ENCODE measurements at places on chromosomes 4 and X.

- DNase-seq = no peak
Measured at GRCh38 chr4:108458681-108459080, 161.7 kb upstream of the RPL34 start.

GRCh38 chr4:121555315-121556107 is 141.3 kb downstream of the ANXA5 start:
- no peak for DNase-seq

GRCh38 chr4:169205075-169205743 is 65.5 kb downstream of the SH3RF1 start:
- no peak for DNase-seq

DNA sequence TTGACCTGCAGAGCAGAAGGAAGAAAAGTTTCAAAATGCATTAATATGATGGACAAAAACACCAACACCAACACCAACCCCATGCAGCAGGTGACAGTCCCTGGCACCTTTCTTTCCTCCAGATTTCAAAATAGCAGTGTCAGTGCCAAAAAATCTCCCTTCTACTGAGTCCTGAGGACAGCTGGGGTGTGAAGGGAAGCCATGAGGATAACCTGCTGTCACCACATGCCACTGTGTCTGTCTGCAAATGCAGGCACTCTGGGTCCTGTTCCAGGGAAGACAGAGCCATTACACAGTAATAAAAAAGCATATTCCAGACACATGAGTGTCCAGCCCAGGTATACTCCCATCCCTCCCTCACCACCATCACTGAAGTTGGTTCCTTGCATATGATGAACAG is 187.5 kb downstream of the BMP15 start:
- no peak for DNase-seq

DNA sequence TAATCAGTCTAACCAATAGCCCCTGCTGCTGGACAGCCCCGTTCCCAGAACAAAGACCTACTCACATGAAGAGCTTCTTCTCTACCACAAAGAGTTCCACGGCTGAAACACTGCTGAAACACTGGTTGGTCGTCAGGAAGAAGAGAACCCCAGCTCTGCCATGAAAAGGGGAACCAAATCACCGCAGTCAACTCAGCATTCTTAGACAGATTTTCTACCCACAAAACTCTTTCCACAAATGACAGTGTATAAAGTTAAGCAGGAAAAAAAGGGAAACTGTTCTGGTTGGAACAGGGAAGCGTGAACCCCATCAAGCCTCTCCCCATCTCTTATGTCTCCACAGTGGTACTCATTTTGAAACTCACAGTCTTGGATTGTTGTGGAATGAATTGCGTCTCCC is 57.3 kb downstream of the ABCG2 start:
- DNase-seq = no peak

DNA sequence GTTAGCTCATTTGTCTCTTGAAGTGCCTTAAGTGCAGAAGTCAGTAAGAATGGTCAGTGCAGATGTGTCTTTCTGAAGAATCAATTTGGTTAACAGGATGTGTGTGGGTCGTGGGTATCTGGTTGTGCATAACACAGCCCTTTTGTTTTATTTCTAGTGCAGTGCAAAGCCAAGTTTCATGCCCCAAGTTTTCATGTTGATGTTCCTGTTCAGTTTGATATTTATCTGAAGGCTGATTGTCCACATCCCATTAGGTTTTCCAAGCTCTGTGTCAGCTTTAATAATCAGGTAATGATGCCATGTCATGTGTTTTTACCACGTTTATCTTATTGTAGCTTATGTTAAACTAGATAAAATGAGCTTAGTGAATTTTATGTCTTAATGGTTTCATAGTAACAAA is 27.4 kb downstream of the TRAPPC11 start:
- DNase-seq = no peak

GRCh38 chr4:57639561-57640382 is 529.6 kb upstream of the IGFBP7 start:
- DNase-seq = no peak

DNA sequence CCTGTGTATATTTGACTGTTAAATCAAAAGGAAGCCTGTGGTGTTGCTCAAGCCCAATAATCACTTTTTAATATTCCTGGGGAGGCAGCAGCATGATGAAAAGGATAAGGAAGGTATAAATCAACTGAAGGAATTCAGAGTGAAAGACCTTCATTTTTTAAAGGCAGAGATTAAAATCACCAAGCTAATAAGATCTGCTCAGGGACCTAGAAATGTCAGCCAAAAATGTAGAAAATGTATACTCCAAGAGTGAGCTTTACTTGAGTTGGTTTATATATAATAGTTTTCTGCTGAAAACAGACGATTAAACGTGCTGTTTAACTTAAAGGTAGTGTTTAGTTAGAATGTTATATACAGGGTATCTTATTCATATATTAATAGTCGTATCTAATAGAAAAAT is 549.3 kb downstream of the IQCM start:
- no peak for DNase-seq

GRCh38 chr4:130210864-130211263 is 1114.9 kb downstream of the C4orf33 start:
- no peak for DNase-seq

DNA sequence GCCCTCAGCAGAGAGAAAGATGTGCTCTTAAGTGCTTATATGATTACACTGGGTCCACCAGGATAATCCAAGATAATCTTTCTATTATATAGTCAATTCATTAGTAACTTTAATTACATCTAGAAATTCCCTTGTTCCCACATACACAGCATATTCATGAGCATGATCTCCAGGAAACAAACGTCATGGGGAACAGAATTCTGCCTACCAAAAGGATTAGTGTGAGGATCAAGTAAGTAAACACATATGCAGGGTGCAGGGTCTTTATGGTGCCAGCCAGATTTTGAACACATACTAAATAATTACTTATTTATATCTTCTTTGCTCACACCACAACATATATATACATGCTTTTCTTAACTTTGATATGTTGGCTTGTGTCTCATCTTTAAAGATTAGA is 169.1 kb downstream of the KCTD8 start:
- DNase-seq = no peak

- no peak for DNase-seq
Measured at GRCh38 chrX:150167482-150168324, 195.4 kb upstream of the MAMLD1 start.

GRCh38 chr4:167399201-167399600 is 164.9 kb upstream of the SPOCK3 start:
- DNase-seq = no peak

DNA sequence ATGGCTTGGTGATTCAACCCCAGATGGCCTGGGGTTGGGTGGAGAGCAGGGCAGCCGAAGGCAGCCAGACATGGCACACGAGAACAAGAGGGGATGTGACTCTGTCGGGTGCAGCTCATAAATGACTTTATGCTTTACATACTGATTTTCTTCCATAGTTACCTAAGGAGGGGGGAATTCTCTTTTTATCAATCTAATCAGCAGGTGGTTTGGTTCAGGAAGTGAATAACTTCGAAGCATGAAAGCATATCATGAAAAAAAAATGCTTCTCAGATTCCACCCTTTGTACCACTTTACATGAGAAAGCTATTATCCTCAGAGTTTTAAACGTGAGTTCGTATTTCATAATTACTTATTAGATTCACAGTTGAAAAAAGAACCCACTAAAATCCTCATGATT is 908.9 kb upstream of the LCORL start:
- DNase-seq = no peak

DNA sequence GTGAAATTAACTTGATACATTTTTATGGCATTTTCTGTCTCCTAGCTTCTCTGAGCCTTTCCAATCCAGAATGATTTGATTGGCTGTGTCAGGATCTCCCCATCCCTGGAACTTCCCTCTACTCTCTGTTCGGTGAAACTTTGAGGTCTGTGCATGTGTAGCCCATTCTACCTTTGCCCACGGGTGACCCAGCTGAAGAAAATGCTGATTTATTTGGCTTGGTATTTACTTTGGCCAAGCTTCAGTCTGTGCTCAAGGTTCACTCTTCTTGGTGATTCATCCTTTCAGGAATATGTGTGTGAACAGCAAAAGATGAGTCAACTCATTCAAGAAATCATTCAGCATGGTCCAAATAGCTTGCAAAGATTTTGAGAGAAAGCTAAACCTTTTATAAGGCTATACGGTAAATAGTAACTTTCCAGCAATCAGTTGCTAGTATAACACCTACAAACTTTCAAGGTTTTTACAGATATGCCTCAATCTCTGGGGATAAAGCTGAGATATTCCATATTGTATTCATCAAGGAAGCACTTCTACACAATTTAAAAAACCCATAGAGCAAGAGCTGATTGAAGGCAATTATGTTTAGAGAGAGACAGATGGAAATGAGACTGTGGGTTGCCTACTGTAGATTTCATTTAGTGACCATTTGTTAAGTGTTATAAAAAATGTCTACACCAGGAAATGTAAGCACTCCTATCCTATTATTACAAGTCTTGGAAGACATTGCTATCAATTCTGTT is 233.9 kb upstream of the CXXC4 start:
- peak; percentile 62 for DNase-seq

GRCh38 chrX:134760650-134761049 is 102.4 kb upstream of the PLAC1 start:
- no peak for DNase-seq

GRCh38 chr4:137307806-137308205 is 224.5 kb downstream of the PCDH18 start:
- no peak for DNase-seq

GRCh38 chrX:119647552-119648420 is 41.6 kb upstream of the NKRF start:
- DNase-seq = no peak

DNA sequence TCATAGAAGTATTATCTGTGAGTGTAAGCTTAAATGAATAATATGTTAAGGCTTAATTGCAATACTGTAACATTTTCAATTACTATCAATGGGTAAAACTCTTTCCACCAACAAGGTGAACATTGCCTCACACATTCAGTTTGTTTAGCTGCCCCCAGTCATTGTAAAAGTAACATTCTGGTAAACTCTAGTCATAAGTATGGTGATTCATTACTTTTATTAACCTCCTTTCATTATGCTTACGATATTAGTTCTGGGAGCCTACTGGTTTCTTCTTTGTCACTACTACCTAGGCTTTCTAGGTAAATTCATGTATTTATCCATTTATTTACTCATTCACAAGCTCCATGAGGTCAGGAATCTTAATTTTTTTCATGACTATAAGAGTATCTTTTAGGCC is 412.8 kb upstream of the SLIT2 start:
- DNase-seq = no peak

DNA sequence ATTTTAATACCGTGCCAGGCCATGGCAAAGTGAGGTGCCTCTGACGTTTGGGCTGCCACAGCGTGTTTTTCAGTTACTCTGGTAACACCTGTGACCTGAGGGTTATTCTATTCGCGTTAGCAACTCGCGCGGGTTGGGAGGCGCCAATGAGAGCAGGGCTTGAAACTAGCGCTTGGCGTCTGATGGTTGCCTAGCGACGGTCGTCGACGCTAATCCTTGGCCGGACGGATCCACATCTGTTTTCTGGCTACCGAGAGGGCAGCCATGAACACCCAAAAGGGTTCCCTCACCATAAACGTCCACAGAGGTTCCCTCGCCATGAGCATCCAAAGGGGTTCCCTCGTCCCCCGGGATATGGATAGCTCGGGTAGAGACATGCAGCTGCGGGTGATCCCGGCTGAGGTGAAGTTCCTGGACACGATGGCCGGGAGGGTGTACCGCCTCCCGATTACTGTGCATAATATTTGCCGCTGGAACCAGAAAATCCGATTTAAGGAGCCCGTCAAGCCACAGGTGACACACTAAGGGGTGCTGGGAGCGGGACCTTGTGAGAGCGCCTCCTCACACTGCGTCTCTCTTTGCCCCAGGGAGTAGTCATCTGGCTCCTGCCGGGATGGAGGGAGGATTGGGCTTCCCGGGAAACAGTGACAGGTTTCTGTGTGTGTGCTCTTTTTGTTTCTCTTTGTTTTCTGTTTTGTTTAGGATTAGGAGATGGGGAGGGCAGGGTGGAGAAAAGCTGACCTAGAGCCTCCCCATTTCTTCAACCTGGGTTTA is at the start of gene CFAP47:
CFAP47 (plus strand) TSS at position 199 of the 774 bp plus-strand sequence; CDS start at position 265, 66 bp downstream.
- no peak for DNase-seq

GRCh38 chrX:51853251-51853650 is 40.2 kb upstream of the MAGED1 start:
- no peak for DNase-seq

GRCh38 chr4:79964400-79965211 is 108.4 kb downstream of the ANTXR2 start:
- no peak for DNase-seq

GRCh38 chrX:100625985-100626491 is 10.6 kb downstream of the TSPAN6 start:
- DNase-seq = no peak

DNA sequence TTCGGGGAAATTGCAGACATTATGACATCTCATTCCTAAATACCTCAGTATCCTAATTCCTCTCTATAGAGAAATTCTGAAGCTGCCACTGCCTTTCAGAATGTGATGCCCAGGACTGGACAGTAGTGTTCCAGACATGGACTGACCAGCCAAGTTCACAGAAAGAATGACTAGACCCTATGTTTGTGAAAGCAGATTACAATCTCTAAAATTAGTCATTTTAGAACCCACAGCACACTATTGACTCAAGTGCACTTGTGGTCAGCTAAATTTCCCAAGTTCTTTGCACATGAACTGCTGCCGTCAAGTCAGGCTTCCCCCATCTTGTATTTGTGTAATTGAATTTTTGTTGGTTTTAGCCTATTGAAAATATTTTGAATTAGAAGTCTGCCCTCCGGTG is 81.0 kb upstream of the ESX1 start:
- no peak for DNase-seq

DNA sequence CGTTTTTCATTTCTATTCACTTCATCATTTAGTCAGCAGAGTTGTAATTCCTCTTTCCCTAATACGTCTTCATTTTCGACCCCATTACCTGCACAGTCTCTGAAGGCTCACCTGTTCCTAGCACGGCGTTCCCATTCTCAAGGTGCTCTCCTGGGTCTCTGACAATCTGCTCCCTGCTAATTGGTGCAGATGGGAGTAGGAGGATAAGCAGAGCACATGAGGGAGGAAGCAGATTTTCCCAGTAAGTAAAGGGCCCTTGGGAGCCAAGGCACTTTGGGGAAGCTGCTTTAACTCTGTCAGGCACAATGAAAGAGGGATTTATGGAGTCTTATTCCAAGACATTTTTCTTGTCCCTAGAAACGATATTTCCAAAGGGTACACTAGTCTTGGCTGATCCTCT is 466.4 kb downstream of the STIM2 start:
- DNase-seq = no peak

DNA sequence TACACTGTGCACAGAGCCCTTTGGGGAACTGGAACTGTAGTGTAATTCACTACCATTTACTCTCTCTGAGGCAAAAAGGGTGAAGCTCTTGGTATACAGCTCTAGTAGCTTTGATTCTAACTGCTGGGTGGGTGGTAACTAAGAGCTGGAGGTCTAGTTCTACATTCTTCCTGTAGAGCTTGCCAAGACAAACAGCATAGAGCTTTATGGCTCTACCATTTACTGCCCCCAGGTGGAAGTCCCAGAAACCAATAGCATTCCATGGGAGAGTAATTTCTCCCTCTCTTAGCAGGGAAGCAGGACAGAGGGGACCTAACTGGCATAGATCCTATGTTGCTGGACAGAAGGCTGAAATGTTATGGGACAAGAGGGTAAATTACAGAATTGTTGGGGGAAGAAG is 26.7 kb downstream of the HDAC8 start:
- DNase-seq = no peak

Measured in RWPE2 (cell line).